ENCODE measurements at places on chromosomes 5 and 9. TPM values are rescaled to one million over a fixed set of nuclear protein-coding genes. Genes with fewer than 3 reads are reported as not detected.

DNA sequence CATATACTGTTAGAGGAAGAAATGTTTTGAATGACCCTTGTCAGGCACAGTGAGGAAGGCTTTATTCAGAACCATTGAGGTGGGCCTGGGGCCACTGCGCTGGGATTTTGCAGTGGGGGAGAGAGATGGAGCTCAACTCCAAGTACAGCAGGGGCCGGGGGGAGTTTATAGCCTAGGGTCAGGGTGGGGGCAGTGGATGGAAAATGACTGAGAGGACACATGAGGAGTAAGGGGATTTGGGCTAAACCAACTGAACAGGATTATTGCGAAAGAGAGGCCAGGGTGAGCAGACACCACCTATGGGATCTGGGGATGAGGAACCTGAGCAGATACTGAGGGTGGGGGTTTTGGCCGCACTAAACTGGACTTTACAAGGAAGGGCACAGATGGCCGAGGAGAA is 6.3 kb downstream of the CEP72 start:
- no peak for DNase-seq

The KCNV2 gene
- total RNA-seq, result not detected

The QRFP gene
- 0.05 TPM for total RNA-seq

DNA sequence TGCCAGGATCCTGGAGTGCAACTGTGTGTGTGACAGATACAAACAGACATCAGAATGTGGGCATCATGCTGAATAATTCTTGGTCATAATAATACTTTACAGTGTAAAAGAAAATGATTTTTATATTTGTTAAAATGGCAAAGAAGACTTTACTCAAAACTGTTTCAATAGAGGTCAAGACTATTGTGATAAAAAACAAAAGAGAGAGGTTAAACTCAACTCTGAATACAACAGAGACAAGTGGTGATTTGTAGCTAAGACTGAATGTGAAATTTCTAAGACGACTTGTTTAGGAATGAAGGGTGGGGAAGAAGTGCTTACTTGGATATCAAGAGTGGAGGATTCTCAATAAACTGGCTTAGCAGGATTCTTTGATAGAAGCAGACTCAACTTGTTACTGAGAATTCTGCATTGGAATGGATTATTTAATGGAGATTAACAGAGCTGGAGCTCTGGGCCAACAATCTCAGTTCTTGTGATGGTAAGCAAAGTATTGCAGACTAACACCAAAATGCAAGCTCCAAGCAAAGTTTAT is 457.4 kb upstream of the CDH18 start:
- no peak for DNase-seq

DNA sequence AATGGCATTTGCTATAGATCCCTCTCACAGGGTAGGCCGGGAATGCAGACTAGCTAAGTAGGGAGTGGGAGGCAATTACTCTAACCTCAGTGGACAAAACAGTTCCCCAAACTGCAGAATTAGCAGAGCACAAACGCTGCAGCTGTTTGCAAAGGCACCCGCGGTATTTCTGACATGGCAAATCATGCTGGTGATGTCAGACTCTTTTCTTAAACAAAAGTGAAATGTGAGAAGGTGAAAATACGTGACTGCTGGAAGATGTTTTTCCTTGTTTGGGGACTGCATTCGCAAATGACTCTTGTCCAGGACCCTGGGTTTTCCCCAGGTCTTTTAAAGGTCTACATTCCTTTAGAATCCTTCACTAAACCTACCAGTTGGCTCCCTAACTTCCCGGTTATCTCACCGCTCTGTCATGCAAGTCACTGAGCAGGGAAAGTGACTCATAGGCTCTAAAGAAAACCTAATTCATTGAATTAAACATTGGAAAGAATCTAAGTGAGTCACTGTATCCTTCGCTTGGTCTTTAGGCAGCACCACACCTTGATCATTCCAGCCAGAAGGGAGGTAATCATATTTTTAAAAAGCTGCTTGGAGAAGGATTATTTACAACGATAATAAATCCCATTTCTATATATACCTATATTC is 91.5 kb upstream of the DNAH5 start:
- no peak for DNase-seq

- DNase-seq, result no peak
Measured at GRCh38 chr5:115132465-115132864, 37.2 kb downstream of the TRIM36 start.

DNA sequence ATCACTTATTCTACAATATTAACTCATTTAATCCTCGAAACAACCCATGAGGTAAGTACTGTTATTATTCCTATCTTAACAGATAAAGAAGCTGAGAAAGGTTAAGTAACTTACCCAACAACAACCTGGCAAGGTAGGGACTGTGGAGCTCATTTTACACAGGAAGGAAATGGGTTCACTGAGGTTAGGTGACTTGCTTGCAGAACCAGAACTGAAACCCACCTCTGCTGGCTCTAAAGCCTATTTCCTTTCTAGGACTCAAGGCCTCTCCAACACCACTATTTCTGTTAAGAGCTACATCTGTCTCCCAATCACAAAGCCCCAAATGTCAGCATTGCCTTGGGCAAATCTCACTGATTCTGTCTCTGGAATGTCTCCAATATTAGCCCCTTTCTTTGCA is 38.9 kb upstream of the IFNK start:
- DNase-seq, result peak; percentile 39

DNA sequence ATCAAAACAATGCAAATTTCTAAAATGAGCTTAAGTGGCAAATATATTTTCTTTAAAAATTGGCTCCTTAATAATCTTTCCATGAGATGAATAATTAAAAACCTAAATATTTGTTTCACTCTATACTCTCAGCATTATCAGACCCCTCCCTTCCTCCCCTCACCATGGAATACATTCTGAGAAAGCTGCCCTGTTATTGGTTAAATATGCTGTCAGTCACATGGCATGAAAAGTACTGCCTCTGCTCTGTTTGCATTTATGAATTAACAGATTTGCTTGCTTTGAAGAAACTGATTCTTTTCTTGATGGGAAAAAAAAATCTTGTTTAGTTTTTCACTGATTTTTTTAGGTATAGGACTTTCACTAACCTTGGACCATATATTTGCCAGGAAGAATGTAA is 17.0 kb upstream of the RPS23 start:
- DNase-seq, result no peak

GRCh38 chr5:55708732-55709131 is 3.4 kb downstream of the SLC38A9 start:
- no peak for DNase-seq

Data from thymus (tissue), 14 donors.